NCI-H1930 (cell line): ENCODE measurements at places on chromosomes 6 and 20.

DNA sequence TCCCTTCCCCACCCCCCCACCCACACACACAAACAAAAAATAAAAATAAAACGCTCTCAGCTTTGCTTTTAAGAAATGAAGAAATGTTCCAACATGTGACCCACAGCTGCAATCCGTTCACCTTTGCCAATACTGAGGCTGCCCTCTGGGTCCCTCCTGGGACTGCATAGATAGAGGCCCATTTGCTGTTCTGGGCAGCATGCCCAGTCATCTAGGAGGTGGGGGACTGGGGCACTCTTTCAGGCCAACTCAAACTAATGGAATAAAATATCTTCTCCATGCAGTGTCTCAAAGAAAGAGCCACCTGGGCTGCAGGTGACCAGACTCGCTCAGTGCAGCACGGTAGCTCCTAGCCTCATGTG is 79.9 kb downstream of the SLC22A3 start:
- DNase-seq = no peak

DNA sequence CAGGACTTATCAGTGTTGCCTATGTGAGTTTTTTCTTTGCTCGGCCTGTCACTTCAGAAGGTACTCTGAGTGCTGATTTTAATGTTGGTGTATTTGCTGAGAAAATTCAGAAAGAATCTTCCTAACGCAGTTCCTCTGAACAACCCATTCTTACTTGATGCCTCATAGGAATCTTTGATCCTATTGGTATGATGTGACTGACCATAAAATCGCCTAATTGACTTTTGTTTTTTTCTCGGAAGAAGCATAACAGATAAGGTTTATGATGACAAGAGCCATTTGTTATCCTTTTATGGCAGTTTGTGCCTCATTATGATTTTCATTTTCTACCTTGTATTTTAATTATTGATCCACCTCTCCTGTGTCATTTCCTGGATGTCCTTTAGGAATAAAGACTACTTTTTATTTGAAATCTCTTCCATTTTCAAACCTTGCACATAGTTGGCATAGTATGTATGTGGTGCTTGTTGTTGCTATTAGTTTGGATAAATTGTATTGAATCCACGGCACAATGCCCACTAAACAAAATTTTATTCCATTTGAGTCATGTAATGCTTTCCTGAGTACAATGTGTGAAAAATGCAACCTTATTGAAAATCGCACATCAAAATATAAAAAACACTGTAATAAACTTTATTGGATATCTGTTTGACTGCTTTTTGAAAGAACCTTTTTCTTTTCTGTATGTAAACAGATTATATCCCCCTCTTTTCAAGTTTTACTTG is 37.3 kb downstream of the LRRC1 start:
- DNase-seq = no peak

DNA sequence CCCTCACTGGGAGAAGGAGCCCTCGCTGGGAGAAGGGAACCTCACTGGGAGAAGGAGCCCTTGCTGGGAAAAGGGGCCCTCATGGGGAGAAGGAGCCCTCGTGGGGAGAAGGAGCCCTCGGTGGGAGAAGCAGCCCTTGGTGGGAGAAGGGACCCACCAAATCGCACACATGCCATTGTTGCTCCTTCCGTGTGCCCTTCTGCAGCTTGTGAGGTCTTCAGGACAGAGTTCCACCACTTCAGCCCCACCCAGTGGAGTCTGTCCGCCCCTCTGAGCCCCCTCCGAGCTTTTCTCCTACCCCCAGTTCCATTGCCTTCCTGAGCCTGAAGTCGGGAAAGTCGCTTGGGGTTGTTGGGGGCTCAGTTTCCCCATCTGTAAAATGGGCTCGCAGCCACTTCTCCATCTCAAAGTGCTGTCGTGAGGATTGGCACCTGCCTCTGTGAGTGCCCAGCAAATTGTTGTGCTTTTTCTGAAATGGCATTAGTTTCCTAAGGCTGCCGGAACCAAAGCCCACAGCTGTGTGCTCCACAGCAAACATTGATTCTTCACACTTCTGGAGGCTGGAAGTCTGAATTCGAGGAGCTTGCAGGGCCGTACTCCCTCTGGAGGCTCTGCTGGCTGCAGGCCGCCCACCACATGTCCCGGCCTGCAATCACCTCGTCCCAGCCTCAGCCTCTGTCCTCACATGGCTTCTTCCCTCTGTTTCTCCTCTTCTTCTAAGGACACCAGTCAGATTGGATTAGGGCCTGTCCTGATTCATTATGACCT is 124.7 kb upstream of the PMEPA1 start:
- no peak for DNase-seq

GRCh38 chr6:54074578-54075195 is 36.6 kb upstream of the MLIP start:
- no peak for DNase-seq

DNA sequence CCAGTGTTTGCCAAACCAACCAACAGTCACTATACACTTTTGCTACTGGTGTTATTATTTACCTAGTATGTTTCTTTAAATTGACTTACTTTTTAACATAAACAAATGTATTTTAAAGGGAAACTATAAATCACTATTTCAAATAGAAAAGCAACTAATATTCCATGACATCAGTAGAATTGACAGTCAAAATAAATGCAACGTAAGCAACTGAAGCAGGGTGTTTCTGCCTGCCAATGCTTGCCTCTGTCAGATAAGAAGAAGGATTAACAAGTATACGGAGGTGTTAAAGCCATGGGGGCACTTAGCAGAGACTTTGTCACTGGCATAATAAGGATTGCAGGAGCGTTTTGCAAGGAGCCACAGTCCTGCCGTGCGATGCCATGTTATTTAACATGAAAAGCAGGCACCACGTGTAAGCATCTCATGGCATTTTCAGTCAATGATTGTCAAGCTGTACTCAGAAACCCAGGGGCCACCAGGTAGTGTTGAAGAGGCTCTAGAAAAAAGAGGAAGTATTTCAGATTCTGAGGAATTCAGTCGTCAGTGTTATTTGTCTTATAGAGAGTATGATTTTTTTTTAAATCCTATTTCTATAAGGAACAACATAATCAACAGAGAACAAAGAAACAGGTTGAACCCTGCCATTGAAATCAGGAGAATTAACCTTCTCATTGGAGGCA is 131.7 kb downstream of the BFSP1 start:
- no peak for DNase-seq

DNA sequence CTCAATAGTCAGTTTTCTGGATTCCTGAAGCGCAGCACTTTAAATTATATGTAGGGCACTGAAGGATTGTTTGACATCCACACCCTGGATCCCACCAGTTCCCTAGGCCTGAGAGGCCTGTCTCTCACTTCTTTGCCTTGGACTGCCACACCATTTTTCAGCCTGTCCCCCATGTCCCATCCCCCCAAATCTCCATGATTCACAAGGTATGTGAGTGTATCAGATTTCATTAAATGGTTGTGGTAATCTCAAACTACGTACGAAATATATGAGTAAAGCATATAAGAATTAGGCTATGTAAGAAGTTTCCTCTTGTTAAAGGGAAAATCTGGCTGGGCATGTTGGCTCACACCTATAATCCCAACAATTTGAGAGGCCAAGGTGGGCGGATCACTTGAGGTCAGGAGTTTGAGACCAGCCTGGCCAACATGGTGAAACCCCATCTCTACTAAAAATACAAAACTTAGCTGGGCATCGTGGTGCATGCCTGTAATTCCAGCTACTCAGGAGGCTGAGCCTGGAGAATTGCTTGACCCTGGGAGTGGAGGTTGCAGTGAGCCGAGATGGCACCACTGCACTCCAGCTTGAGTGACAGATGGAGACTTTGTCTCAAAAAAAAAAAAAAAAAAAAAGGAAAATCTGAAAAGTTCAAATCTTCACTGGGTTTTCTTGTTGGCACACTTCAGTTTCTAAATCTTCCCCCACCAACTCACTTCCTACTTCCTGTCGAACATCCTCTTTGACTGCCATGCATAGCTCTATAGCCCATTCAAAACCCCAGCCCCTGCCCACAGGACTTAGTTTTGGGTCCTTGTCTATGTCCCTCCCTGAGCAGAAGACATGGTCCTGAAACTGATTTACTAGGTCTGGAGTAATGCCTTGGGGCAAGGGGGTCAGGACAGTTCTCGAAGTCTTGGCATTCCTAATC is 97.3 kb upstream of the SHLD1 start:
- DNase-seq = no peak

GRCh38 chr6:121770943-121771342 is 335.5 kb downstream of the GJA1 start:
- no peak for DNase-seq

DNA sequence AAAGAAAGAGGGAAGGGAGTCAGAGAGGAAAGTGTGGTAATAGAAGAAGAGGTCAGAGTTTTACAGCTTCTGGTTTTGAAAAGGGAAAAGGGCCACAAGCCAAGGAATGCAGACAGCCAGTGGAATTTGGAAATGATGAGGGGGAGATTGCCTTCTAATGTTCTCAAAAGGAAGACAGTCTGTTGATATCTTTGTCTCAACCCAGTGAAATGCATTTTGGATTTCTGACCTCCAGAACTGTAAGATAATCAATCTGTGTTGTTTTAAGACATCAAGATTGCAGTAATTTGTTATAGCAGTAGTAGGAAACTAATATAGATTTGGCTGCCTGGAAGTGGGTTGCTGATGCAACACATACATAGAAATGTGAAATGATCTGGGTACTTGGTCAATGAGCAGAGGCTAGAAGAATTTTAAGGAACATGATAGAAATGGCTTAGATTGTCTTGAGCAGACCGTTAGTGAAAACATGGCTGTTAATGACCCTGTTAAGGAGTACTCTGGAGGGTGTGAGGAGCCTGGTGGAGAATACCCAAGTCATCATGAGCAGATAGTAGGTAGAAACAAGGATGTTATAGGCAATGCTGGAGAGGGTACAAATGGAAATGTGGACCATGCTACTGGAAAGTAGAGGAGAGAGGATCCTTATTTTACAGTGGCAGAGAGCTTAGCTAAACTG is 255.8 kb upstream of the RAB32 start:
- no peak for DNase-seq

GRCh38 chr20:57389695-57390603 is 1.2 kb upstream of the RBM38 start:
- DNase-seq = no peak

DNA sequence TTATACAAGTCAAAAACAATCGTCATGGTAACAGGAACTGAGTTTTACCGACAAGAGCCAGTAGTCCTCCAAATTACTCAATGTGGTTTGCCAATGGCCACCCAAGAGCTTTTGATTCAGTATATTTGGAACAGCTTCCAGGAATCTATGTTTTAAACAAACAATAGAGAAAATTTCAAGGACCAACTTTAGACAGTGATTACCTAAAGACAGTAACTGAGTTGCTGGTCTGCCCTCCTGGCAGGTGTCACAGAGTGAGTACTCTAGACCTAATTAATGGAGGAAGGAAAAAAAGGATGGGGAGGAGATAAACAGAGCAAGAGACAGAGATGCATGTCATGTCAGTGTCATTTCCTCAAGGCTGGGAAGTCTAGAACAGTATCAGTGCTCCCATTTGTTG is 361.3 kb upstream of the BTBD3 start:
- no peak for DNase-seq

DNA sequence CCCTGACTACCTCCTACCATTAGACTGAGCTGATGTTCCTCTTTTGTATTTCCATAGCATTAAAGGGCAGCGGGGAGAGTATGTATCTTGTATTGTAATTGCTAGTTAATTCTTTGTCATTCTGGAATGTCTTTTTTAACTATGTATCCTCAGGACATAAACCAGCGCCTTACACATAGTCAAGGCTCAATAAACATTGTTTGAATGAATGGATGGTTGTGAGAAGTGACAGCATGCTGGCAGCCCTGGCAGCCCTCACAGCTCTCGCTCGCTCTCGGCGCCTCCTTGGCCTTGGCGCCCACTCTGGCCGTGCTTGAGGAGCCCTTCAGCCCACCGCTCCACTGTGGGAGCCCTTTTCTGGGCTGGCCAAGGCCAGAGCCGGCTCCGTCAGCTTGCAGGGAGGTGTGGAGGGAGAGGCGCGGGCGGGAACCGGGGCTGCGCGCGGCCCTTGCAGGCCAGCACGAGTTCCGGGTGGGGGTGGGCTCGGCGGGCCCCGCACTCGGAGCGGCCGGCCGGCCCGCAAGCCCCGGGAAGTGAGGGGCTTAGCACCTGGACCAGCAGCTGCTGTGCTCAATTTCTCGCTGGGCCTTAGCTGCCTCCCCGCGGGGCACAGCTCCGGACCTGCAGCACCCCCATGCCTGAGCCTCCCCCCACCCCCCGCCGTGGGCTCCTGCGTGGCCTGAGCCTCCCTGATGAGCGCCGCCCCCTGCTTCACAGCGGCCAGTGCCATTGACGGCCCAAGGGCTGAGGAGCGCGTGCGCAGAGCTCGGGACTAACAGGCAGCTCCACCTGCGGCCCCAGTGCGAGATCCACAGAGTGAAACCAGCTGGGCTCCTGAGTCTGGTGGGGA is 93.1 kb downstream of the RNF182 start:
- no peak for DNase-seq

DNA sequence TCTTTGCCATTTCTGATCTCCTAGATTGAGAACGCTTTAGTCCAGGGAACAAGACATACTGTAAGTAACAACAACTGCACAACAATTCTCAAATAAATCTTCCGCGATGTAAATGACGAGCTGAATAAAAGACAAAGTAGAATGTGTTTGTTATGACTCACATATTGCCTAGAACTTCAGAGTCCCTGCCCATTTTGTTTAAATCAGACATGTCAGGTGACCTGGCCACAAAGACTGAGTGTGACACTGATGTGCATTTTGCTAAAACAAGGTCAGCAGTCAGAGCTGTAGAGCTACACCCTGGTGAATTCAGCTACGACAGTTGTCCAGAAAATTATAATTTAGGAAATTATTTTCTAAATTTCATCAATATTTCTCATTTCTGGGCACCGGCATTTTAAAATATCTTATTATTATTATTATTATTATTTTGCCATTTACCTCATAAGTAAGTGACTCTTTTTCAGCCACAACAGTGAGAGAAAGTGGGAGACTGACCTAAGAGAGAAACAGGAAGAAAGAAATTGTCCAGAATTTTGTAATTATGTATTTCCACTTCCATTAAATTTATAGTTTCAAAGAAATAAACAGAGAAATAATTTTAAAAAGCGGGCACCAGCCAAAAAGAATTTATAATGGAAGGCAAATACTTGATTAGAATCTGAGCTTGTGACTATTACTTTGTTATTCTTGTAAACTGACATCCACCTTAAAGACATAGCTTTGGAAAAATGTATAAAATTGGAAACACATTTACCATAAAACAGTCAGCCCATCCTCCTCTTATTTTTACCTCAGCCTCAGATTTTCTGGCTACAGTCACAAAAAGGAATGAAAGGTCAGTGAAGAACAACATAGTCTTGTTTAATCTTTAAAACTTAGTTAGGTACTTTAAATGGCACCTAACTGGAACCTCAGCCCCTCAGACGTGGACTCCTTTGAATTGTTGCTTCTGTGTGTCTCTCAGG is 157.0 kb upstream of the CITED2 start:
- no peak for DNase-seq

GRCh38 chr6:85278466-85279035 is 171.3 kb upstream of the NT5E start:
- DNase-seq = no peak

- DNase-seq = no peak
Observed at GRCh38 chr6:45535933-45536332, 158.2 kb upstream of the SUPT3H start.

DNA sequence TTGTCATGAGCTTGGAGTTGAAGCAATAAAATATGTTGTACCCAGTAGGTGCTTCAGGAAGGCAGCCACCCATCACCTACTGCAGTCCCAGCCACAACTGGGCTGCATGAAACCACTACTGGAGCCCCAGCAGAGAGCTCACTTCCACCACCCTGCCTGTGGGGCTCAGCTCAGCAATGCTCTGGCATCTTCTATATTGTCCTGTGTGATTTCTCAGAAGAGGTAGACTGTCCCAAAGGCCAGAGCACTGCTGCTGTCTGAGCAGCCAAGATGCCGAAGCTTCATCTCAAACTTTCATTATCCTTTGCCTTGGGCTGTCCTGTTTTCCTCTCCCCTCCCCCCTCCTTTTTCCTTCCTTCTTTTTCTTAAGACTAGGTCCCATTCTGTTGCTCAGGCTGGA is 126.9 kb downstream of the DHX35 start:
- no peak for DNase-seq
